ENCODE measurements at places on chromosomes 5 and 9.
A peak's percentile ranks its signal among the peaks of the same experiment; 100 is the strongest.

- DNase-seq = no peak
These were observed 27.1 kb downstream of the ERAP1 start for GRCh38 chr5:96780626-96781025.

- DNase-seq = peak; percentile 10
These were observed 84.4 kb upstream of the SPIN1 start for GRCh38 chr9:88303721-88304451.

GRCh38 chr5:98993512-98993911 is 64.7 kb upstream of the CHD1 start:
- no peak for DNase-seq

DNA sequence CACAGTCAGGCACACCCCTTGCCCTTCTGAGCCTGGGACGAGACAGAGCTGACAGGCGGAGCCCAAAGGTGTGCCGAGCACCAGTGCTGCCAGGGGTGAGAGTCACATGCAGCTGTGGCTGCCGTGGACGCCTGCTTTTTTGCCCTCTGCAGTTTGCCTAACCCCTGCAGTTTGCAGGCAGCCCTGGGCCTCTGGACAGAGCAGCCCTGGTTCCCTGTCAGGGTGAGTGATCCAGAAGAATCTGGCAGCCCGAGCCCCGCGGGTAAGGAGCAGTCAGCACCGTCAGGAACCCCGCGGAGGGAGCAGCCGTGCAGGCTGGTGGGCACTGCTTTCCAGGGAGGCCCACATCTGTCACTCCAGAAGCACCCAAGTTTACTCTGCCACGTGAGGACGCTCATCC is 30.3 kb downstream of the CEP72 start:
- DNase-seq = no peak

DNA sequence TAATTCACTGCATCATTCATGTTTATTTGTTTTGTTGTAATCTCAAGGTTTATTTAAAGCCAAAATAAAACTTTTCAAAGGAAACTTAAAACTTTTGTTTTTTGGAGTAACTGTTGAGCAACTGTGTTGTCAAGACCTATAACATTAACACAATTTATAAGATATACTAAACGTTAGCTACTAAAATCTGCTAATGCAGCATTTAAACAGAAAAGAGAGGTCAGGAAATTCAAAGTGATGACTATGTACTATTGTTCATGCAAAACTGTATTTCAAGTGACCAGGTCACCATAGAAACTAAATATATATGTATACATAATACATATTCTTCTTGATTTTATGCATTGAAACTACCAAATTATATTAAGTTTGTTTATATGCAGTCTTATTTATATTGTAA is 1740.9 kb downstream of the EFNA5 start:
- no peak for DNase-seq

GRCh38 chr5:4411664-4412063 is 728.5 kb upstream of the ADAMTS16 start:
- no peak for DNase-seq

DNA sequence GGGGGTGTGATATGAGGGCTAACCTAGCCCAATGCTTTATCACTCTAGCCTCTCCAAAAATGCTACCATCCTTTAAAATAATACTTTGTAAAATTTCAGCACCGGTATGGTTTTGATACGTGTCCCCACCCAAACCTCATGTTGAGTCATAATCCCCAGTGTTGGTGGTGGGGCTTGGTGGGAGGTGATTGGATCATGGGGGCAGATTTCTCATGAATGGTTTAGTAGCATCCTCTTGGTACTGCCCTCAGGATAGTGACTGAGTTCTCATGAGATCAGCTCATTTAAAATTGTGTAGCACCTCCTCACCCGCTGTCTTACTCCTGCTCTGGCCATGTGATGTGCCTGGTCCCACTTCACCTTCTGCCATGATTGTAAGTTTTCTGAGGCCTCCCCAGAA is 35.0 kb upstream of the ANKH start:
- no peak for DNase-seq

GRCh38 chr5:150400316-150401075 is 12.2 kb downstream of the CD74 start:
- DNase-seq = no peak

DNA sequence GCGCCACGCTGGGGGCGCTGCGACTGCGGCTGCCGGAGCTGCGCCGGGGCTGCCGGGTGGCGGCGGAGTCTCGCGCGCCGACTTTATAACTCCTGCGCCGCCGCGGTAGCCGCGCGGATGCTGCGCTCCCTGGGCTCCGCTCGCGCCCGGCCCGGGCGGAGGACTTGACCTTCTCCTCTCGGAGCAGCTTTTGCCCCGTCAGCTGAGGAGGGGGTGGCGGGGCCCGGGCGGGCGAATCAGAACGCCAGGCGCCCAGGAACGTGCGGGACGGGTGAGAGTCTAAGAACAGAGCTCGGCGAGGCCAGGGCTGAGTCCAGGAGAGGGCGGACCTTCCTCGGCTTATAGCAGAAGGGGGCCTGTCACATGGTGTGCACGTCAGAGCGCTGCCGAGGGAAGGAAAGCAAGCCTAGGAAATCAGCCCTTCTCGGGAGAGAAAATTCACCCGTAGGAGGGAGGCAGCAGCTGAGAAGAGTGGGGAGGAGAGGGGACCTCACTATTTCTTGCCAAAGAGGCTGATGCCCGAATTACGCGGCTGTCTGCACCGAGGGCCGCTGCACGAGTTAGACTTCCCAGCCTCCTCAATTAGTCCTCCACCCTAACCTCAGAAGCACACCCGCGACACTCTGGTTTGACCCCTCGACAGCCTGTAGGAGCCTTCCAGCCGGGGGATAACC is at the start of gene FOXD1:
FOXD1 (minus strand) TSS at position 315 of the 674 bp plus-strand sequence. CDS start 415 bp downstream, outside the sequence.
- peak; percentile 70 for DNase-seq

DNA sequence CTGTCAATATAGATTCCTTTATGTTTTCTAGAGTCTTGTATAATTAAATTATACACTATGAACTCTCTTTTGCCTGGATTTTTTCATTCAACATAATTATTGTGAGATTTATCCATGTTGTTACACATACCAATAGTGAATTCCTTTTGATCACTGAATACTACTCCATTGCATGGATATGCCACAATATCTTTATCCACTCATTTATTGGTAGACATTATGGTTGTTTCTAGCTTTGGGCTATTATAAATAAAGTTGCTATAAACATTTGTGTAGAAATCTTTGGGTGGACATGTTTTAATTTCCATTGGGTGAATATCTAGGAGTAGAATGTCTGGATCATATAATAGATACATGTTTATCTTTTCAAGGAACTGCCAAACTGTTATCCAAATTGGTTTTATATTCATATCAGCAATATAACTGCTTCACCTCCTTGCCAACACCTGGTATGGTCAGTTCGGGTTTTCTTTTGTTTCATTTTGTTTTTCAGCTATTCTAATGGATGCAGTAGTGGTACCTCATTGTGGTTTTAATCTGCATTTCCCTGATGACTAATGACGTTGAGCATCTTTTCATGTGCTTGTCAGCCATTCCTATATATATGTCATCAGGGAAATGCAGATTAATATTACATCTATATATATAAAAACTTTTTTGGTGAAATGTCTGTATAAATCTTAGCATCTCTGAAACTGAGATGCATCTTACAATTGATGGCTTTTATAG is 32.1 kb upstream of the TCF7 start:
- no peak for DNase-seq

DNA sequence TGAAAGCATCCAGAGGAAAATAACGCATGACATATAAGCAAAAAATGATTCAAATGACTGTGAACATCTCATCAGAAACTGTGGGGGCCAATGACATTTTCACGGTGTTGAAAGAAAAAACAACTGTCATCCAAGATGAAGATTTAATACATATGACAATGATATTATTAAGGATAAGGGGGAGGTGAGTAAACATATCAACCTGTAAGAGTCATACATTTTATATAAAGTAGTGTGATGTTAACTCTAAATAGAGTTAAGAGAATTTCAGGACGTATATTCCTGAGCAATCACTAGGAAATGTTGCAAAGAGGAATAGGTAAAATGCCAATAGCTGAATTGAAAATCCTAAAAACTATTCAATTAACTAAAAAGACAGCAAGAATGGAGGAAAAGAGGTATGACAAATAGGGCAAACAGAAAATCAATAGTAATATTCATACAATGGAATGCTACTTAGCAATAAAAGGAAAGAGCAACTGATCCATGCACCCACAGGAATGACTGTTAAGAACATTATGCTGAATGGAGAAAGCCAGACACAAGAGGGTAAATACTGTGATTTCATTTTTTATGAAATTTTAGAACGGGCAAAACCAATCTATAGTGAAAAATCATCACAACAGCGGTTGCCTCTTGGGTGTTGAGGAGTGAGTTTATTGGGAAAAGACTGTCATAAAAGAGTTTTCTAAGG is 92.4 kb upstream of the JAK2 start:
- DNase-seq = no peak

- DNase-seq = no peak
These were observed 336.3 kb downstream of the RASEF start for GRCh38 chr9:82726424-82727276.

DNA sequence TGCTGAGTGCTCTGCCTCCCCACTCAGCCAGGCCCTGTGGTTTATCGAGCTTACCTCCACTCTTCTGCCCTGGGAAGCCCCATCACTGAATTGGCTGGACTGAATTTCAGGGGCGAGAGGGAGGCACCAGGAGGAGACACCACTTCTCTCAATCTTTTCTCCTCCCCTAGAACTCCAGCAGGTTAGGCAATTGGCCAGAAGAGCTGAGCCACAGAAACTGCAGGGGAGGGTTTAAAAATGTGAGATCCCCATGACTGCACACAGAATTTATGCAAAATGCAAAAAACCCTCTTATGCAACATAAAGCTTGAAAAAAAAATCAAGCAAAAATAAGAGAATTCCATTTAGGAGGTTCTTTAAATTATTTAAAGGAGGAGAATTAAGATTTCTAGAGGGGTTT is 29.9 kb downstream of the TUT7 start:
- DNase-seq = no peak

GRCh38 chr5:141180313-141180712 is 1.9 kb upstream of the PCDHB16 start:
- DNase-seq = no peak

DNA sequence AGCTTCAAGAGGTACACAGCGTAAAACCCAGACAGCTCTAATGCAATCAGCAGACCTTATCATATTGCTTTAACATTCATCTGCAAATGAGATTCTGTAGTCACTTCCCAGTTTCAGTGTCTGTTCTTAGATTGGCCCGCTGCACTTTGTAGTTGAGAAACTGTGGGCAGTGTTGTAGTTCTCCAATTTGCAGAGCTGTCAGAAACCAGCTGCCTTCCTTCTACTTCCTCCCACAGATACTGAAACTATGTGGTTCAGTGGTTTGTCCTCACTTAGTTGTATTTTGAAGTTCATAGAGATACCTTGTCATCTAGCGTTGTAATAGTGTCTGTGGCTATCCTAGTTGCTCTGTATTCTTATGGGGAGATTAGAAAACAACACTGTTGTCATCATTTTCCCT is 39.6 kb upstream of the TRIM36 start:
- DNase-seq = peak; percentile 93

DNA sequence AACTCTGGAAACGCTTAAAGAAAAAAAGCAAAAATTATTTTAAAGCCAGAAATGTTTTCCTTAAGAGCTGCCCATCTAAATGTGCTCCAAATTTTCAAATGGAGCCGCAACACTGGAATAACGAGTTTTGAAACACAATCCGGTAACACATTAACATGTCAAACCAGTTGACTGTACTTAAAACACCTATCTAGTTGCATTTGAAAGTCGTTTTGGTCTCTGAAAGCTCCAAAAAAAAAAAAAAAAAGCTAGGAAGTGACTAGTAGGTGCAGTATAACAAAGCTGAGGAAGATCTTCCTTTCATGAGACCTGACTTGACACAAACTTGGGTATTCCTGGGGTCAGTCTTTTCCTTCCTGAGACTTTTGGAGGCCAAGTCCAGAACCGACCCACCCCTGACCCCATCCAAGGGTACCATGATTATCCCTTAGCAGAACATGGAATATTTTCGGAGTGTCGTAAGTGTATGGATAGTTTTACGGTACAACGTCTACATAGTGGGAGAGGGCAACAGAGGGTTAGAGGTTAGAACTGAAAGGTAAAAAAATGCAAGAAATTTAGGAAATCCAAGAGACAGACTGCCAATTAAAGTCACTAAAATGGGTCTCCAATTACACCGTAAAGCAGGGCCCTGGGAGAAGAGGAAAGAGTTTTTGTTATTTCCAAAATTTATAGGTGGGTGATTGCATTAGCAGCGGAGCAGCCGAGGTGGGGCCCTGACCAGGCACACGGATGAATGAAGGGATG is 812 bp downstream of the CETN3 start:
- DNase-seq = no peak

- no peak for DNase-seq
These were observed 16.0 kb downstream of the ATP10B start for GRCh38 chr5:160835818-160836528.

GRCh38 chr5:128305341-128305740 is 221.8 kb downstream of the SLC12A2 start:
- no peak for DNase-seq

GRCh38 chr5:100232736-100233135 is 302.4 kb upstream of the FAM174A start:
- DNase-seq = no peak

- no peak for DNase-seq
These were observed 23.7 kb downstream of the VAV2 start for GRCh38 chr9:133968428-133968827.

- DNase-seq = no peak
These were observed 20.9 kb downstream of the DUSP1 start for GRCh38 chr5:172749881-172750633.

DNA sequence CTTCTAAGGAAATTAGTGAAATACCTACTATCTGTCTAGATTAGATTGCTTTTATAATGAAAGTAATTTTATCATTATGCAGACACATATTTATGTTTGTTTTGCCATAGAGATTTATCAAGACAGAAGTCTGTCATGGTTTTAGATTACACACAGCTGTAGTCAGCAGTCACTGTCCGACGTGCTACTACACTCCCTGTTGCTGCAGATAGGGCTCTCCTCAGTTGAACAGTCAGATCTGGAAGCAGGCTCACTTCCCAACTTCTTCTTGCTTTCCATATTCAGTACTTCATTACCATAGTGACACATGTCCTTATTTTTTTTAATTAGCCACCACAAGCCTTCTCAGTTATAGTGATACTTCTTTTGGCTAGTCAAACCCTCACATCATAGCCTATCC is 329.9 kb upstream of the ITGA1 start:
- no peak for DNase-seq

DNA sequence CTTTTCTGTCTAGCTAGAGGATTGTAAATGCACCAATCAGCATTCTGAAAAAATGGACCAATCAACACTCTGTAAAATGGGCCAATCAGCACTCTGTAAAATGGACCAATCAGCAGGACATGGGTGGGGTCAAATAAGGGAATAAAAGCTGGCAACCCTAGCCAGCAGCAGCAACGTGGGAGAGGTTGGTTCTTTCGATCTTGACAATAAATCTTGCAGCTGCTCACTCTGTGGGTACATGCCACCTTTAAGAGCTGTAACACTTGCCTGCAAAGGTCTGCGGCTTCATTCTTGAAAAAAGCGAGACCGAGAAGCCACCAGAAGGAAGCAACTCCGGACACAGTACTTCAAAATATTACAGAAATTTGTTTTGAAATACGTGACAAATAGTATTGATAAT is 424.6 kb upstream of the CDH9 start:
- no peak for DNase-seq

GRCh38 chr5:133974142-133974541 is 5.7 kb upstream of the C5orf15 start:
- no peak for DNase-seq

- DNase-seq = no peak
These were observed 215.7 kb upstream of the S1PR3 start for GRCh38 chr9:88775559-88775958.

- DNase-seq = no peak
These were observed 469.2 kb upstream of the ZNF608 start for GRCh38 chr5:125215593-125215992.

- DNase-seq = no peak
These were observed 171.2 kb downstream of the HSPA4 start for GRCh38 chr5:133222979-133223378.

GRCh38 chr5:156460471-156460870 is 133.5 kb downstream of the SGCD start:
- no peak for DNase-seq
